ENCODE measurements at places on chromosomes 7 and 10. TPM values are rescaled to one million over a fixed set of nuclear protein-coding genes. Genes with fewer than 3 reads are reported as not detected.
A peak's percentile ranks its signal among the peaks of the same experiment; 100 is the strongest.

- no peak for DNase-seq
Measured at GRCh38 chr7:128255271-128255670, 14.2 kb downstream of the LEP start.

- DNase-seq: no peak
Measured at GRCh38 chr7:27191161-27191731, 6.2 kb upstream of the HOXA11 start.

The HTR5A gene
- not detected for total RNA-seq

GRCh38 chr7:84911077-84911476 lies 275.8 kb downstream of the SEMA3D start:
- no peak for DNase-seq

The LRRC17 gene
- total RNA-seq: 7.8 TPM

GRCh38 chr7:43379210-43379609 lies 203.7 kb upstream of the STK17A start:
- DNase-seq: no peak

The ELAPOR2 gene
- total RNA-seq: 1.9 TPM

The ECHDC3 gene
- total RNA-seq: 26.3 TPM

GRCh38 chr7:39265641-39266591 lies 288.2 kb downstream of the POU6F2 start:
- no peak for DNase-seq

- no peak for DNase-seq
Measured at GRCh38 chr7:115135146-115135545, 213.3 kb downstream of the MDFIC start.

DNA sequence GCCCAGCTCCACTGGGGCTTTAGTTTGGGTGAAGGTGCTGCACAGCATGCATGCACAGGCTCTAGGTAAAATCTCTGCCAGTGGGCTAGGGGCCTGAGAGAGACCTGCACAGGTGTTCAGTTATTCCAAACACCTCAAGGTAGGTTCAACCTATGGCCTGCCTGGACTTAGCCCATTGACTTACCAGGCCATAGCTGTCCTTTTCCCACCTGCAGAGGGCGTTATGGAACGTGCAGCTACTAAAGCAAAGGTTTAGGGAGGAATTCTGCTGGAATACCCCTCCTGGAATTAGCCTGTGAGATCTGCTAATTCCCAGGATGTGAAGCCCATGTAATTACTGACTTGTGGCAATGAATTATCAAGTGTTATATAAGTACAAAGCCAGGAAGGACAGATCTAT lies 3.6 kb downstream of the VWC2 start:
- DNase-seq: no peak

The EPHB6 gene
- 0.75 TPM for total RNA-seq

GRCh38 chr7:87797395-87797794 lies 78.8 kb downstream of the SLC25A40 start:
- DNase-seq: peak; percentile 19

The C10orf90 gene
- not detected for total RNA-seq

- DNase-seq: no peak
Measured at GRCh38 chr10:80540981-80541750, 3.5 kb downstream of the SH2D4B start.

DNA sequence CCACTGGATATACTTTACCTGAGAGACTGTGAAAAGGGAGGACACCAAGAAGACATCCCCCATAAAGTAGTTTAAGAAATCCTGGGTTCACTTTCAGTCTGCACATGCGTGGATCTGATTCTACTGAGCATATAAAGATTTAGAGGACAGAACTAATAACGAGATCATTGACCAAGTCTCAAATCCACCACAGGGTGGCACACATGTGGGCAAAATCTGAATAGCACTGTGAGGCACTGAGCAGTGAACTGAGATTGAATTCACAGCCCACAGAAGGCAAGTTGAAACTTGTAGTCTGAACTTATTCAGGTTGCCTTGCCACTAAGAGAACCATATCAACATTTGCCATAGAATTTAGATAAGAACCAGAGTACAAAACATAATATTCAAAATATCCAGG lies 818.6 kb downstream of the GRID1 start:
- peak; percentile 25 for DNase-seq

The TBC1D12 gene
- total RNA-seq: 9.8 TPM

- no peak for DNase-seq
Measured at GRCh38 chr10:59774451-59774850, 21.2 kb upstream of the MRLN start.

The NEUROG3 gene
- total RNA-seq: not detected

DNA sequence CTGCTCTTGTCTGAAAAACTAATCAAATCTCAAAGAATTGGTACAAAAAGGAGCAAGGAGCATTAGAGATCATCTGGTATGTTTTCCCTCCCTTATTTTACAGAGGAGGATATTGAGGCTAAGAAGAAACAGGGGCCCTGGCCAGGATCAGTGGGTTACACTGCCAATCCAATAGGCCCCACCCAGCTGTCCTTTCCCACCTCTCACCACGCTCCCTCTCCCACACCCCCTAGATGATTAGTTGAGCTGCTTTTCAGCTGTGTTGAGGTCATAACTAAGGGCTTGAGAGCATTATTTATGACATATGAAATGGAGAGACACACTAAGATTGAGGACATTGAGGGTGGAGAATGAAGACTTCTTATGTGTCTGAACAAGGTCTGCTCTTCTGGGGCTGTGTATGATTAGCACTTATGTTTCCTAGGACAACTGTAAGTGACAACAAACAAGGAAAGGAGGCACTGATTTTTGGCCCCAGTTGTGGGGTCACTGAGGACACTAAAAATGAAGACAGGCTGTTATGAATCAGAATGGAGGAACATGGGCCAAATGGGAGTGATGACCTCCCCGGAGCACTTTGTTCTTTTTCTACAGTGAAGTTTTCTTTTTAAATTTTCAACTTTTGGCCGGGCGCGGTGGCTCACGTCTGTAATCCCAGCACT lies 26.5 kb downstream of the VWA2 start:
- DNase-seq: no peak

The AKR1C3 gene
- 2.2 TPM for total RNA-seq

The RBP3 gene
- total RNA-seq: not detected

DNA sequence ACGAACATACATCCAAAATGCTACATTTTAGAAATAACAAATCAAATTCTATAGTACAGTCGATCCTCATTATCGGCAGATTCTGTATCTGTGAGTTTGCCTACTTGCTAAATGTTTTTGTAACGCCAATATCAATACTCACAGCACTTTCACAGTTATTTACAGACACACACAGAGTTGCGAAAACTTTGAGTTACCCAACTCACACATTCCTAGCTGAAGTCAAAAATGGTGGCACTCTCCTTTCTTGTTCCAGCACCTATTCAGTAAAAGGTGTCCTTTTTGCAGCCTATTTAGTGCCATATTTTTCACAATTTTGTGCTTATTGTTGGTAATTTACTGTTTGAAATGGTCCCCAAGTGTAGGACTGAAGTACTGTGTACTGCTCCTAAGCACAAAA lies 161.7 kb downstream of the AKR1D1 start:
- no peak for DNase-seq

The ACSM6 gene
- total RNA-seq: not detected

The LRRC61 gene
- 45.4 TPM for total RNA-seq

The UCN3 gene
- not detected for total RNA-seq

The NAT16 gene
- 0.12 TPM for total RNA-seq

- no peak for DNase-seq
Measured at GRCh38 chr7:112701456-112701855, 88.7 kb downstream of the TMEM168 start.

GRCh38 chr7:94620703-94621118 lies 35.2 kb downstream of the SGCE start:
- DNase-seq: peak; percentile 84

The TMEM213 gene
- not detected for total RNA-seq

- no peak for DNase-seq
Measured at GRCh38 chr7:155227788-155228458, 69.8 kb upstream of the INSIG1 start.

The VWDE gene
- 0.12 TPM for total RNA-seq

GRCh38 chr7:94449151-94449725 lies 54.5 kb downstream of the COL1A2 start:
- DNase-seq: peak; percentile 9

The EPDR1 gene
- total RNA-seq: 39.3 TPM

The GPR26 gene
- total RNA-seq: not detected

DNA sequence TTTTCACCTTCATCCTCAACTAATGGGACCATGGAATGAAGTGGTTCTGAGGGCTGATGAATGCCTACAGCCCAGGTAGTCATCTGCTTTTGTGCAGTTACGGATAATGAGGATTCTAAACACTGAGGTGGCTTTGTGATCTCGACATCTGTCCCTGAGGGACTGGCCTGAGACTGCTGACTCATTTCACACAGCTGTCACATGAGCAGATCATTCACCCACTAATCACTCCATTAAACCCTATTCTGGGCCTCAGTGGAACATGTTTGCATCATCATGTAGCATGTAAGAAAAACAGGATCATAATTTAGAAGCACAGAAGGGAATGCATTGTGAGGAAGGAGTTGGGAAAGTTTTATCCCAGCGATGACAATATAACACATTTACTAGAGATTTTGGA lies 79.4 kb upstream of the FEZF1 start:
- DNase-seq: no peak

DNA sequence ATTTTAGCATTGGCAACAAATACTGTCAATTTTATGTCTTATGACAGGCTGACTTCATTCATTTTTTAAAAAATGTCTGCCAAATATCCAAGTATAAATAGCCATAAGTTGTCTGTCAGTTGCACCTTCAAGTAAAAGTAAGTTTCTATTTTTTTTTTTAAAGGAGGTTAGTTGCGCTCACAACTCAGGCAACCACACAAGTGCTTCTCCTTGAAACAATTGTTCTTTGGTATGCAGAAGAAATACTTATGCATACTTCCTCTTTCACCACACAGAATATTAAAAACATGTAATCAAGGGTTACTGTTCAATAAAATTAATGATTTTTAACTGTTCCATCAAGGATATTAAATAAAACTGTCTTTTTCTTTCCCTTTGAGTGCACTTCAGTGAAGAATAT lies 97.9 kb downstream of the RTKN2 start:
- DNase-seq: no peak

The GIMAP1 gene
- not detected for total RNA-seq

- no peak for DNase-seq
Measured at GRCh38 chr10:100998183-100998990, 1.2 kb upstream of the LZTS2 start.

The TMEM196 gene
- not detected for total RNA-seq

The HBP1 gene
- total RNA-seq: 29.5 TPM

GRCh38 chr10:26310361-26310760 lies 93.8 kb downstream of the GAD2 start:
- DNase-seq: no peak

DNA sequence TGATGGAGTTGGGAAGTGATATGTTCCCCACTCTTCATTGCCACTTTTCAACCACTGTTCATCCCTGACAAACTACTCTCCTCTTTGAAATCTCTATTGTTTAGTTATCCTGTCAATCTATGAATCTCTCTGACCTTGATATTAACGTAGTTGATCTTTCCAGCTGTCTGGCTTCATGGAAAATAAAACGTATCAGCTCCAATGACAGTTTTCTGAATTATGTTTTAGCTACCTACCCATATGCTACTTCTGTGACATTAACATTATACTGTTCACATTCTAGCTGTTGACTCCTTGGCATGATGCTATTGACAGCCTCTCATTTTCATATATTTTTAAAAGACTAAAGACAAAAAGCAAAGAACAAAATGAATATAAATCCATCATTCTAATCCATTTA lies 53.3 kb downstream of the PCLO start:
- no peak for DNase-seq

DNA sequence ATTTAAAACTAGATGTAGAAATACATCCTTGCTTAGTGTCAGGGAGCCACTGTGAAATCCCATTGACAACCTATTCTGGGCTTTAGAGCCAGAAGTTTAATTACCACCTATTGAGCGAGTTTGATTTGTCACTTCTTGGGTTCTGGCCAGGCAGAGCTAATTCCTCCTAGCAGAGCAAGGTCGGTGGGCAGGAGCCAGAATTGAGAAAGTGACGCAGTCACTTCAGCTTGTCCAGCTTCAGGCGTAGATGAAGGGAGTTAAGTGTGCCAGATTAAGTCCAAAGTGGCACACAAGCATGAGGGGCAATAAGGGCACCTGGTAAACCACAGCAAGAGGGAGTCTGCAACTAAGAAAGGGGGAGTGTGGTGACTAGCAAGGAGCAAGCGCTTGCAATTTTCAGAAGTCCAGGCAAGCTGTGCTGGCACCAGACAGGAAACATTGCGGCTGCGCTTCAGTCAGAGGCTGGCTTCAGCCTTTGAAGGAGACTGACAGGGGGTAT lies 119.4 kb downstream of the ST7 start:
- DNase-seq: peak; percentile 49

The OR13A1 gene
- total RNA-seq: not detected

DNA sequence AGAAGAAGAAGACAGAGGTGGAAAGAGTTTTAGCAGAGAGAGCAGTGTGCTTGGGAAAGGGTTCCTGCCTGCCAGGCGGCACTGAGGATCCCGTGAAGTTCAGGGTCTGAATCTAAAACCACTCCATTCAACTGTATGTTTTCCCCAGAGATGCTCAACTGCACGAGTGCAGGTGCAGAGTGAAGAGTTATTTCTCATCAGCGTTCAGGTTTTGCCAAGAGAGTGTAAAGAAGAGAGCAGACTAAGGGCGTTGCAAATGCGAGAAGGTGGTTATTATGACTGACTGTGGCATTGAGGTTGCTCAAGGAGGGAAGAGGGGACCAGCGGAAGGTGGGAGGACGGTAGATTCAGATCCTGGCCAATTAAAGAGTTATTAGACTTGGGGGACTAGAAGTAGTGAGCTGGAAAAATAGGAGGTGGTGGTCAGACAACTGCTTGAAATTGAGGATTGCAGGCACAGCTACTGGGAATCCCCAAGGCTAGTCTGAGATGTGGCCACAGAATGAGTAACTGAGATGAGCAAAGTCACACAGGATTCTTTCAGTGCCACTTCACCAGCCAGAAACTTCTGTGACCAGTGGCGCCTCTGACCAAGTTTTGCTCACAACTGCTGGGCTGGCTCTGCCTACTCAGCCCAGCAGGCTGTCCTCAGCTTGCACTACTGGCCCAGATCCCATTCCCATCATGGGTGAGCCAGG lies 29.1 kb downstream of the STRA8 start:
- DNase-seq: no peak

- DNase-seq: no peak
Measured at GRCh38 chr7:96179837-96180236, 142.1 kb downstream of the SLC25A13 start.

GRCh38 chr10:99374526-99374925 lies 45.4 kb downstream of the CNNM1 start:
- no peak for DNase-seq

The C7orf57 gene
- not detected for total RNA-seq

DNA sequence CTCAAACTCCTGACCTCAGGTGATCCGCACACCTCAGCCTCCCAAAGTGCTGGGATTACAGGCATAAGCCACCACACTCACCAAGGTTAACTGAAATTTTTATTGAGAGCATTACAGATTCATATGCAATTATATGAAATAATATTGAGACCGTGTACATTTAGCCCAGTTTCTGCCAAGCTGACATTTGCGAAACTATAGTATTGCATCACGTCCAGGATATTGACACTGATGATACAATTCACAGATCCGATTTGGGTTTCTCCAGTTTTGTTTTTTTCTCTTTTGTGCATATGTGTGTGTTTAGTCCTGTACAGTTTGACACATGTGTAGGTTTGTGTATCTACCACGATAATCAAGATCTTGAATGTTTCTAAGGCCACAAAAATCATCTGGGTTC lies 627.9 kb upstream of the FOXK1 start:
- no peak for DNase-seq

GRCh38 chr7:158811894-158812293 lies 17.4 kb downstream of the ESYT2 start:
- DNase-seq: no peak

- no peak for DNase-seq
Measured at GRCh38 chr10:4066581-4067390, 281.8 kb upstream of the KLF6 start.
